Activated CD4-positive, alpha-beta memory T cell treated with anti-CD3 and anti-CD28 coated beads, Interleukin-2, amount 10 ng/mL, durations not matched to agents 7 days and 5 days (primary cell): ENCODE measurements at places on chromosomes 7 and 10. TPM values are rescaled to one million over a fixed set of nuclear protein-coding genes. Genes with fewer than 3 reads are reported as not detected.

Gene FFAR4
- not detected for total RNA-seq

- DNase-seq, result no peak
These were observed 125.9 kb downstream of the TRRAP start for GRCh38 chr7:99004216-99004615.

- DNase-seq, result no peak
These were observed 140.1 kb upstream of the ZNF92 start for GRCh38 chr7:65233409-65234034.

Gene NPC1L1
- not detected for total RNA-seq
